T-helper 1 cell (primary cell): ENCODE measurements at places on chromosomes 3 and 15.

- no peak for DNase-seq
Observed at GRCh38 chr3:8741581-8742261, 8.1 kb downstream of the CAV3 start.

GRCh38 chr3:143850877-143851276 is 2.6 kb upstream of the SLC9A9 start:
- DNase-seq = no peak

DNA sequence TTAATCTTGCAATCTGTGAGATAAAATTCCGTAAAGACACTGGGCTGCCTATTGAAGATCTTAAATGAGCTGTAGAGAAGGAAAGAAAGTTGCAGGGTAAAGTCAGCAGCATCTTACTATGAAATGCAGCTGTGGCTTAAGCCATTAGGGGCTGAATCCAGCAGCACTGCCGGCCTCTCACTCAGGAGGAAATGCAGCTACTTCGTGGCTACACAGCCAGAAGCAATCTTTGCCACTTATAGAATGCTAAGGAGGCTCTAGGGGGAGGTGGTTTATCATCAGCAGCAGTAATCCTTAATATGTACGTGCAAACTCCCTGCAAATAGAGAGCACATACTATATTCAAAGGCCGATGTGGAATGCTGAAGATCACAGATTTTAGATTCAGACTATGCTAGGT is 19.1 kb upstream of the MCTP2 start:
- DNase-seq = no peak

- no peak for DNase-seq
Observed at GRCh38 chr3:2860626-2861025, 249.5 kb downstream of the IL5RA start.

DNA sequence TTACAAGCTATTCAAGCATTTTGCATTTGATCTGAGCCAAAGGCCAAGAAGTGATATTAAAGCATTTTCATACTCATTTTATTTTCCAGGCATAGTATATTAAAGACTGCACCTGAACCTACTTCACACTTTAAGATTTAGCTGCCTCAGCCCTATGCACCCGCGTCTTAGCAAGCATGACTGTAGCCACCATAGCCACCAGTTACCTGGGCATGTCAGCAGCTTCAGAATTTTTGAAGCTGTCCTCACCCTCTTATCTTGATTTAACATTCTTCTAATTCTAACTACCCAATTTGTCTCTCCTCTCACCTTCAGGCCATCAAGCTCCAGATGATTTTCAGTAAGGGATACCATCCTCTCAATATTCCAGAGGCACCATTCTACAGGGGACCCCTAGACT is 39.1 kb upstream of the KLHL6 start:
- no peak for DNase-seq

GRCh38 chr3:70550723-70551319 is 238.4 kb upstream of the MDFIC2 start:
- DNase-seq = peak; percentile 72

- no peak for DNase-seq
Observed at GRCh38 chr3:142106548-142106947, 42.8 kb downstream of the TFDP2 start.

DNA sequence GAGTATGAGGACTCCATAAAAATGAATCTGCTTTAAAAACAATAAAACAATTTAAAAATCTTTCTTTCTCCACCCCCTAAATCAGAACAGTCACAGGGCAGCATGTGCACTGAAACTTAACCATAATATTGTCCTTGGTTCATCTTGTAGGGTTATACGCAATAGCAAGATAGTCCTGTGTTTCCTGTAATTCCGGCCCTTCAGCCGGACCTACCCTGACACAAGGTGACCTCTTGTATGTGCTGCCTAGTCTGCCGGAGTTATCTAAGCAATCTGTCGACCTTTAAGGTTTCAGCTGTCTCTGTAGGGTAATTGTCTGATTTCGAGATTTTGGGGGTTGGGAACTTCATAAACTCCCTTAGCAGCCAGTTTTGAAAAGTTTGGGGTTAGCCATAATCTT is 99.9 kb downstream of the DHX36 start:
- DNase-seq = no peak

DNA sequence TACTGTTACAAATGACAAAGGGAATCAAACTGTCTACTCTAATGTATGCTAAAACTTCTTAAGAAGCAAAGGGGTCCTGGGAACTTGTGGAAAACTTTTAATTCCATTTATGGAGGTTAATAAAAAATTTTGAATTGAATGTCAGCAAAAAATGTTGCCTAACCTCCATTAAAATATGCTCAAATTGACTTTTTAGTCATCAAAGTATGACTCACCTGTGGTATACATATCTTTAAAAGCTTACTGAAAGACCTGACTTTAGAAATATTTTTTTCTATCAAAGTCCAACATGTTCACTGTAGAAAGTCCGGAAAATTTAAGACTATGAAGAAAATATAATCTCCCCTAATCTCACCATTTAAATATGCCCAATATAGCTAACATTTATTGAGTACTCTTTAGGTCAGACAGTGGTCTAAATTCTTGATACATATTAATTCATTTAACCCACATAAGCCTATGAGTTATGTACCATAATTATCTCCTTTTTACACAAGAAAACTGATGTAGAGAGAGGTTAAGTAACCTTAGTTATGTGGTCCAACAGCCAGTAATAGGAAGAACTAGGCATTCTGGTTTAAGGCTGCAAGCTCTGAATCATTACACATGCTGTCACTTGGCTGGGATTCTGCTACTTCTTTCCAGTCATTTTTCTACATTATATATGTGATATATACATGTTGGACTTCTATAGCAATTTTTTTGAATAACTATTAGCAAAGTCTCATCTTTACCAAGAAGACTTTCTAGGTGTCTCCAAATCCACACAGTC is 83.6 kb downstream of the PDZRN3 start:
- DNase-seq = no peak

DNA sequence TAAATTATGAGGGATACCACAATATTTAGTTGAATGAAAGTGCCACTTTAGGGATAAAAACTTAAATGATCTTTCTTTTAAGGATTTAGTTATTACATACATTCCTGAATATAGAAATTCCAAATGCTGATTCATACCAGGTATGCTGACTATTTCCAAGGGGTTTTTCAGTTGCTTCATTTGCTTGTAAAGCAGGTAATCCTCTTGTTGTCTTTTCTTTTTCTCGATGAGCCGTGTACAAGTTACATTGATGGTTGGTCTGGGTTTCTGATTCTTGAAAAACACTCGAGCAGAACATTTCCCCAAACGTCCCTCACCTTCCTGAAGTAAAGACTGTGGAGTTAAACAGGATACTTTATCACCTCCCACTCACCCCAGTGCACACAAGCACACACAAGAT is 21.7 kb downstream of the RARRES1 start:
- no peak for DNase-seq

GRCh38 chr3:187567661-187568121 is 102.5 kb downstream of the SST start:
- DNase-seq = no peak

GRCh38 chr3:183844606-183845005 is 19.2 kb upstream of the MAP6D1 start:
- DNase-seq = no peak

GRCh38 chr3:186534113-186534669 is 10.0 kb downstream of the CRYGS start:
- no peak for DNase-seq

DNA sequence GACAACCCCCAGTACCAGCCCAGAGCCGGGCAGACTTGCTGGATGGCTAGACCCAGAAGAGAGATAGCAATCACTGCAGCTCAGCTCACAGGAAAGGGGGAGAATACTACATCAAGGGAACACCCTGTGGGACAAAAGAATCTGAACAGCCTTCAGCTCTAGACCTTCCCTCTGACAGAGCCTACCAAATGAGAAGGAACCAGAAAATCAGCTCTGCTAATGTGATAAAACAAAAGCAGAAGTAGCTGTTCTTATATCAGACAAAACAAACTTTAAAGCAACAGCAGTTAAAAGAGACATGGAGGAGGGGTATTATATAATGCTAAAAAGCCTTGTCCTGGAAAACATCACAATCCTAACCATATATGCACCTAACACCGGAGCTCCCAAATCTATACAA is 283.3 kb downstream of the KLF13 start:
- no peak for DNase-seq

- no peak for DNase-seq
Observed at GRCh38 chr3:138890555-138891187, 55.9 kb upstream of the PIK3CB start.

GRCh38 chr3:145313751-145314150 is 847.2 kb downstream of the PLOD2 start:
- DNase-seq = no peak

DNA sequence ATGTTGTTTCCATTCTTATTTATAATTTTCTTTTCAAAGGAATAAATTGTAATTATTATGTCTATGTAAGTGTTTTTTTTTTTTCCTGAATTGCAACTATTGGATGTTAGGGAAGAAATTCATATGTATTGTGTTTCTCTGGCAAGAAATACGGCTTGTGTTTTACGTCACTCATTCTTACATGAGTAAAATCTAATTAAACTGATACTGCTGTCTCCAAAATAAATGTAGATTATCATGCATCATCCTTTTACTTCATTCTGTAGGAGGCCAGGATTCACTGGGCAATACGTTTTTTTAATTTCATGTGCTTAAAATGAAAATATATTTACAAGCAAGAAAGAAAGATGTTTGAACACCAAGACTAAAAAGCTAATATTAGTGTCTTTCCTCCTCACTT is 590.8 kb downstream of the OTOL1 start:
- no peak for DNase-seq

DNA sequence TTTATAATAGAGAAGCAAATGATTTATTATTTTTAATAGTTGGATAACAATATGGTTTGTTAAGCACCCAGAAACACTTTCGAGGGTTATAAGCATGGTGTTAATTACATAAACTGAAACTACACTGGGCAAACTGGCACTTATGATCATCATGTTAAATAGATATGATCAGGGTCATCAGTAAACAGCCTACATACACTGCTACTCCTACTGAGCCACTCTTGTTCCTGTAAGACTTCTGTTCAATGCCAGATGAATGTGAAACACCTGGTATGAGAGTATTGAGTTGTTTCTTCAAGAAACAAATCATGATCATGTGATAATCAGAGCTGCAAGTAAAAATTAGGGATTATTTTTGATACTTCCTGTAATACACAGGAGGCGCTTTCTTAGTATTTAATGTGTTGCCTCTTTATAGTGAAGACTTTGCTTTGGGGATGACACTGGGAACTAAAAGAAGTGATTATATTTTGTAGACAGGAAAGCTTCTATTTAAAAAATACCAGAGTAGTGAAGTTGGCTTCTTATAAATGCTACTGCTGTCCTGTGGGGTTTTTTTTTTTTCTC is 32.3 kb upstream of the UTS2B start:
- DNase-seq = peak; percentile 19

GRCh38 chr15:73940061-73940981 is 14.1 kb downstream of the LOXL1 start:
- no peak for DNase-seq

GRCh38 chr3:32844914-32845313 is 27.1 kb downstream of the TRIM71 start:
- DNase-seq = no peak

DNA sequence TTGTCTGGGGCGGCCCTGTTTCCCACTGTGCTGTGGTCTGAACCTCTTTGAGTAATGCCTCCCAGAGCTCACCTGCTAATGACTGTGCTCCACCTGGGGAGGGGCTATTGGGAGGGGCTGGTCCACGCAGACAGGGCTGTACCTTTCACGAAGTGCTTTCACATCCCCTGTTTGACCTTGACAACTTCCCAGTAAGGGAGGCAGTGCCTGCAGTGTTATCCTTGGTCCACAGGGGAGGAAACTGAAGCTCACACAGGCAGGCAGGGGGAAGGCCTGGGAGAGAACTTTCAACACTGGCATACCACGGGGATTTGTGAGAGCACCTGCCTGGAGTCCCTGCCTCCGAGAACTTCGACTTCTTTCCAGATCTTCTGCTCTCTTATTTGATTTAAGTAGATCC is 91.2 kb downstream of the CACNA1D start:
- DNase-seq = no peak

DNA sequence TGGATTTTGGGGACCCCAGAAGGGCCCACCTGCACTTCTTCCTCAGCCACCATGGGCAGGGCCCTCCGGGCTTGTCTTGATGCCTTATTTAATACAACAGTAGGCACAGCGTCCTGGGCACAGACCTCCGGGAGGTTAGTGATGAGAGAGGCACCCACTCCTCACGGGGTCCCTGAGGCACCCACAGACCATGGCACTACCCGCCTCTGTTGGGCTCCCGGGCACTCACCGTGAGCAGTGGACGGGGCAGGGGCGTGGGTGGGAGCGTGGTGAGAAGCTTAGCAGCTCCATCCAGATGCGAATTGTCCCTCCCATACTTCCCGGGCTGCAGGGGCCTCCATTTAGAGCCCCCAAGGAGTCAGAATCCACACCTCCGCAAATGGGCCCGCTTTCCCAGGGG is 317 bp upstream of the MESP2 start:
- no peak for DNase-seq

GRCh38 chr3:116254541-116254940 is 190.7 kb downstream of the LSAMP start:
- no peak for DNase-seq

DNA sequence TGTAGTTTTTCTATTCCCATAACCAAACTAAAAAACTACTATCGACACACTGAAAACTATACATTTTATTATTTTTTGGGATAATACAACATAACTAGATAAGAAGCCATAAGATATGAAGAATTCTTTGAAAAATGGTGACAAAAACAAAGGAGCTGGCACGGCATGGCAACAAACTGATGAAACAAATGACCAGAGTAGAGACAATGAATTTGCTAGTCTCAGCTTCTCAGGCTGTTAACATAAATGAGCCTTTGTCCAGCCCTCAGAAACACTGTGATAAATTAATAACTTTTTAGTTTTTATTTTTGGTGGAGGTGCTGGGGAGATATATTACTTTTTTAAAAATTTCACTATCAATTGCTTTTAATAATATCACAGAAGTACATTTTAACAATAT is 100.7 kb downstream of the SMARCC1 start:
- DNase-seq = no peak

GRCh38 chr3:7280318-7280717 is 419.4 kb downstream of the GRM7 start:
- DNase-seq = no peak
